ENCODE measurements at places on chromosomes 2 and 18.

GRCh38 chr2:240553956-240554480, 3.8 kb downstream of the ANKMY1 start:
- DNase-seq: no peak

GRCh38 chr2:201116115-201116958, at the start of gene CFLAR:
Gene CFLAR, plus strand, starts transcription at chr2:201116164. Its CDS starts 13,702 bp downstream, at chr2:201129866.
- DNase-seq: peak; percentile 95

GRCh38 chr2:239318151-239318611, 82.6 kb downstream of the HDAC4 start:
- DNase-seq: no peak

DNA sequence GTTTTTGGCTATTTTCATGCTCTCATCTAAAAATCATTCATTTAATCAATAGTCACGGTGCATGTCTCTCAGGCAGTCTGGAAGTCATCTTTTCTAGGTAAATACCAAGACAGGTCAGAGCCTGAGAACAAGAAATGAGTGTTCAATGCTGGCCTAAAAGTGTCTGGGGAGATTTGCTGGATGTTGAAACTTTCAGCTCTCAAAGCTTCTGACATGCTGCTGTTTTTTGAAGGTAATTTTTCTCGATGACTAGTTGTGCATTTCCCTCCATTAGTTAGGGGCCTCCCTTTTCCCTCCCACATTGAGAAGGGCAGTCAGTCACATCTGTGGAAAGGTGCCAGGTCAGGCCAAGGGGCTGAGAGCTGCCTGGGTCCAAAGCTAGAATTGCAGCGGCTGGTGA, 115.6 kb downstream of the LPIN1 start:
- DNase-seq: no peak

- no peak for DNase-seq
Measured at GRCh38 chr18:23825496-23825895, 136.2 kb downstream of the LAMA3 start.

DNA sequence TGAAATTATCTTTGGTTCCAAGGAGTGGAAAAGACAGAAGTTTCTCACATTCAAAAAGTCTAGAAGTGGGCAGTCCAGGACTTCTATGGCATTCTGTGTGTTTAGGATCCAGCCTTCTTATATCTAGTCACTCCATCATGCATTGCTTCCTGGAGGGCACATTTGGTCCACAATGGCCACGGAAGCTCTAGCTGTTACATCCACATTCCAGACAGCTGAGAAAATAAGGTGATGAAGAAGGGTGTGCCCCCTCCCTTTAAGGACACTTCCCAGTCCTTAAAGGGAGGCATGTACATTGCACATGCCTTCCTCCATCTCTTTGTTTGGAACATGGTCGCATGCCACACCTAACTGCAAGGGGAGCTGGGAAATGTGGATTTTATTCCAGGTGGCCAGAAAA, 59.9 kb upstream of the BZW1 start:
- DNase-seq: no peak

DNA sequence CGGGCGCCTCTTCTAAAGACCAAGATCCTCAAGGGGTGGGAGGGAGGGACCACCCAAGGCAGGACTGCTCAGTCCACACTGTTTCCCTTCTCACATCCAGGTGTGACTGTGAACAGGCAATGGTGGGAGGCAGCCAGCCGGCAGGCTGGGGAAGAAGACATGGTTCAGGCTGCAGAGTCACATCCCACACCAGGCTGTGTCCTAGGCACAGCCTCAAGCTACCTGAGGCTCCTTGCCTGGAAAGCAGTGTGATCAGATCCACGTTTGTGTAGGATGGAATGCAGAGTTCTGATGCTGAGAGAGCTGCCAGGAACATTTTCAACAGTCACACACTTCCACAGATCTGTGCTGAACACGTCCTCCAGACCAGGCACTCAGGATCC, 16.4 kb downstream of the SLC66A2 start:
- no peak for DNase-seq

- no peak for DNase-seq
Measured at GRCh38 chr18:55570966-55571365, 17.0 kb downstream of the TCF4 start.

DNA sequence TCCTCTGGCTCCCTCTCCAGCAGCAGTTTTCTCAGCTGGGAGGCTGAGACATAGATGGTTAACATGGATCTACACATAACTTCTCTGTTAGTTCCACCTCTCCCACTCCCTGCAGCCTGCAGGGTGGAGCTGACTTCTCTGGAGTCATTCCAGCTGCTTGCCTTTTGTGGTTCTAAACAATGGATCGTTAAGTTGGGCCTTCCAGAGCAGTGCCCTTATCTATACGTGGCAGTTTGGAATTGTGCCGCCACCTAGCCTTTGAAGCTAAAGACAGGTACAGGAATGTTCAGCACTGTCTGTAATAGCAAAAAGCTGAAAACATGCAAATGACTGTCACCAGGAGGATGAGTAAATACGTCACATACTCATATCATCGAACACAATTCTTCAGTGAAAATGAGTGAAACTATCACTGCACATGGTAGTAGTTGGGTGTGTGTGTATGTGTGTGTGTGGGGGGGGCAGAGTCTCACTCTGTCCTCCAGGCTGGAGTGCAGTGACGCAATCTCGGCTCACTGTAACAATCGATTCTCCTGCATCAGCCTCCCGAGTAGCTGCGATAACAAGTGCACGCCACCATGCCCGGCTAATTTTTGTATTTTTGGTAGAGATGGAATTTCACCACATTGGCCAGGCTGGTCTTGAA, 50.3 kb downstream of the SH2D6 start:
- DNase-seq: peak; percentile 52

- peak; percentile 71 for DNase-seq
Measured at GRCh38 chr2:78979380-78980151, 45.9 kb upstream of the REG3G start.

DNA sequence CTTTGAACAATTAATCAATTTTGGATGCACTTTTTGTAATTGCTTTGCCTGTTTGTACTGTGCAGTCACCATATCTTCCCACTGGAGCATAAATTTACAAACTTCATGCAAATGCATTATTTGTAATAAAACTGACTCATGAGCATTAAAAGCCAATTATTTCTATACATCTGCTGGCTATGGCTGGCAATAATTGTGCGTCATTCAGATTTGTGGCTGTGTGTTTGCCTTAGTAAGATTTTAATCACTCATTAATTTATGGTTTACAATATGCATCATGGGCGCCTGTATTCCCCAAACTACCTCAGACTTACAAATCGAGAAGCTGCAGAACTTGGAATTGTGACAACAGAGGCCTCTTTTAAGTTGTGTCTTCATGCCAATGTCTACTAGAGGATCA, 132.4 kb upstream of the TRIB2 start:
- DNase-seq: no peak

DNA sequence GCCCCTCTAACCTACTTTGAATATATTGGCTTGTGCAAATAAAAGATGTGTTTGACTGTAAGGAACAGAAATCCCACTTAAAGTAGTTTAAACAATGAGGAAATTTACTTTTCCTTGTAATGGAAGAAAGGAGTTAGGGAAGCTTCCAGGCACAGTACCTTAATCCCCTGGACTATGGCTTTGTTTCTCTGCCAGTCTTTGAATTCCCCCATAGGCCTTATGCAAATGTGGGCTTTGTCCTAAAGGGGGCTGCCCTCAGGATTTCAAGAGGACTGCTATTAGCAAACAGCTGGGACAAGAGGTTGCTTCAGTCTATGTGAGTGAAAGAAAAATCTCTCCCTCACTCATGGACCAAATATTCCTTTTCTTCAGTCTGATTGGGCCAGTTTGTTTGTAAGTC, 255.1 kb upstream of the THSD7B start:
- DNase-seq: no peak

GRCh38 chr2:2876331-2877221, 501.0 kb downstream of the EIPR1 start:
- no peak for DNase-seq

GRCh38 chr18:41320100-41320499, 634.9 kb upstream of the PIK3C3 start:
- DNase-seq: no peak

- DNase-seq: no peak
Measured at GRCh38 chr18:14104906-14105748, 27.1 kb downstream of the ZNF519 start.

GRCh38 chr2:186422226-186422625, 63.8 kb upstream of the ZC3H15 start:
- DNase-seq: no peak

- no peak for DNase-seq
Measured at GRCh38 chr2:3971652-3972192, 268.3 kb downstream of the DCDC2C start.

DNA sequence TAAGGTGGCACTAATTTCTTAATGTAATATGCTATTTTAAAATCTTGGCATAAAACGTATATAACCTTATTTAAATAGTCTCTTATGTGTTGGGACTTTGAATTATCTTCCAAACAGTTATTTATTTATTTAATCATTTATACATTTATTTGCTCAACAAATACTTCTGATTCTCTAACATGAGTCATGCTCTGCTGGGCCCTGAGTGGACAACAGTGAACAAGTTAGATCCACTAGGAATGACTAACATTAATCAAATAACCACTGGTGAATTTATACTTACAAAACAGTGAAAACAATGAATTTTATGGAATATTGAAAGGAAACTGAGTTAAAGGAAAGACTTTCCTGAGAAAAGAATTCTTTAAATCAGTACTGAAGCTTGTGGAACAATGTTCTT, 1257.2 kb upstream of the CHAC2 start:
- no peak for DNase-seq

- no peak for DNase-seq
Measured at GRCh38 chr2:143734507-143734906, 605.3 kb downstream of the ARHGAP15 start.

- DNase-seq: peak; percentile 25
Measured at GRCh38 chr2:3429066-3429610, 49.6 kb downstream of the TRAPPC12 start.

- DNase-seq: no peak
Measured at GRCh38 chr18:30245766-30246455, 796.6 kb downstream of the DSC3 start.

DNA sequence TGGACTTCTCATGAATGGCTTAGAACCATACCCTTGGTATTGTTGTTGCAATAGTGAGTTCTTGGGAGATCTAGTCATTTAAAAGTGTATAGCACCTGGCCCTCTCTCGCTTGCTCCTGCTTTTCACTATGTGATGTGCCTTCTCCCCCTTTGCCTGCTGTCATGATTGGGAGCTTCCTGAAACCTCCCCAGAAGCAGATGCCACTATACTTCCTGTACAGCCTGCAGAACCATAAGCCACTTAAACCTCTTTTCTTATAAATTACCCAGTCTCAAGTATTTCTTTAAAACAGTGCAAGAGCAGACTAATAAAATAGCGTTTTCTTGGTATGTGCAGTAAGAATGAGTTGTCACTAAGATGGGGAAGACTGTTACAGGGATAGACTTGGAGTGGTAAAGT, 31.6 kb downstream of the BAZ2B start:
- DNase-seq: no peak

DNA sequence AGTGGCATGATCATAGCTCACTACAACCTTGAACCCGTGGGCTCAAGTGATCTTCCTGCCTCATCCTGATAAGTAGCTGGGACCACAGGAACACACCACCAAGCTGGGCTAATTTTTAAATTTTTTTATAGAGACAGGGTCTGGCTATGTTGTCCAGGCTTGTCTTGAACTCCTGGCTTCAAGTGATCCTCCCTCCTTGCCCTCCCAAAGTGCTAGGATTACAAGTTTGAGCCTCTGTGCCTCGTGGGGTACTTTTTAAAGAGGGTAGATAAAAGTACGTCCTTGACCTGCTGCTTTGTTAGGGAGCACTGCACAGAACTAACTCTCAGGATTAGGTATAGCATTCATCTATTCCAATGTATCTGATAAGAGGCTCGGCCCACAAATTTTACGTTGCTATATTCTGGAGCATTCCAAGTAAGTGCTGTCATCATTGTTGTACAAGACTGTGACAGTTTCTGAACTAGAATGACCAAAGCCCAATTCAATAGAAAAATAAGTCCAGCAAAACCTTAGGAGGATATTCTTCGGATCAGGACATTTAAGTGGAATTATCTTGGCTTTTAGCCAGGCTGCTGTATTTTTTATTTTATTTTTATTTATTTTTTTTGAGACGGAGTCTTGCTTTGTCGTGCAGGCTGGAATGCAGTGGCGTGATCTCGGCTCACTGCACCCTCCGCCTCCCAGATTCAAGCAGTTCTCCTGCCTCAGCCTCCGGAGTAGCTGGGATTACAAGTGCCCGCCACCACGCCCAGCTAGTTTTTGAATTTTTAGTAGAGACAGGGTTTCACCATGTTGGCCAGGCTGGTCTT, 4.1 kb downstream of the MTCL1 start:
- no peak for DNase-seq

- DNase-seq: no peak
Measured at GRCh38 chr18:62285281-62285680, 39.8 kb upstream of the TNFRSF11A start.

- DNase-seq: peak; percentile 29
Measured at GRCh38 chr2:177692783-177693269, 300.3 kb downstream of the AGPS start.
